Kidney epithelial cell (primary cell): ENCODE measurements at places on chromosomes 5 and 9. TPM values are rescaled to one million over a fixed set of nuclear protein-coding genes. Genes with fewer than 3 reads are reported as not detected.

The TTC16 gene
- not detected in 2 replicates for total RNA-seq

The KCNMB1 gene
- total RNA-seq, result 0.04 TPM in 1 of 2 replicates, not detected in the other

The DBH gene
- total RNA-seq, result not detected in 2 replicates

The ADAMTS12 gene
- 3.4 and 4.1 TPM in 2 replicates for total RNA-seq

The GMCL2 gene
- not detected in 2 replicates for total RNA-seq

The ARSI gene
- 2.4 TPM in 2 replicates for total RNA-seq

The GLRA1 gene
- not detected in 2 replicates for total RNA-seq

The CDKN2A gene
- 1.7 and 3.6 TPM in 2 replicates for total RNA-seq

The SPATA31C1 gene
- total RNA-seq, result not detected in 2 replicates

The FOXD4L3 gene
- not detected in 2 replicates for total RNA-seq

The CNOT8 gene
- total RNA-seq, result 82.5 and 92.4 TPM in 2 replicates

The CFAP90 gene
- total RNA-seq, result 0.34 TPM in 1 of 2 replicates, not detected in the other

The C5orf52 gene
- total RNA-seq, result not detected in 2 replicates

The DRD1 gene
- total RNA-seq, result 0.07 TPM in 1 of 2 replicates, not detected in the other

The C9orf72 gene
- 10.2 and 11.2 TPM in 2 replicates for total RNA-seq

The SHC3 gene
- total RNA-seq, result 2.9 and 5.1 TPM in 2 replicates

The PRSS3 gene
- 1.1 and 5.1 TPM in 2 replicates for total RNA-seq

The KIF12 gene
- 13.8 and 15.8 TPM in 2 replicates for total RNA-seq

The ARL14EPL gene
- not detected in 2 replicates for total RNA-seq

The ANKRD18B gene
- 2.1 and 3.8 TPM in 2 replicates for total RNA-seq

The NELFB gene
- total RNA-seq, result 47.3 and 67.0 TPM in 2 replicates

The FBP2 gene
- not detected in 2 replicates for total RNA-seq

The ABO gene
- 1.8 TPM in 2 replicates for total RNA-seq

The BARX1 gene
- total RNA-seq, result not detected in 2 replicates

The IER5L gene
- 51.8 and 60.4 TPM in 2 replicates for total RNA-seq

The DMRTA1 gene
- 0.92 and 1.1 TPM in 2 replicates for total RNA-seq

The ELOVL7 gene
- total RNA-seq, result 31.6 and 35.3 TPM in 2 replicates

The INSYN2B gene
- 0.07 and 0.17 TPM in 2 replicates for total RNA-seq

The SLC36A2 gene
- not detected in 2 replicates for total RNA-seq

The TAL2 gene
- total RNA-seq, result 0.33 TPM in 1 of 2 replicates, not detected in the other

The MEGF10 gene
- 0.96 and 1.3 TPM in 2 replicates for total RNA-seq

The POU5F2 gene
- 0.29 and 0.62 TPM in 2 replicates for total RNA-seq

The PCDHGB1 gene
- 1.6 and 1.7 TPM in 2 replicates for total RNA-seq

The DOCK8 gene
- total RNA-seq, result 2.6 and 3.8 TPM in 2 replicates

The NXNL2 gene
- total RNA-seq, result 0.55 and 4.3 TPM in 2 replicates

The MLLT3 gene
- total RNA-seq, result 16.2 and 32.4 TPM in 2 replicates

The ADRB2 gene
- 0.75 and 1.2 TPM in 2 replicates for total RNA-seq

The COL15A1 gene
- total RNA-seq, result 11.6 and 11.8 TPM in 2 replicates

The CDH6 gene
- total RNA-seq, result 66.2 and 71.7 TPM in 2 replicates

The SPTLC1 gene
- total RNA-seq, result 101 and 103 TPM in 2 replicates

The WDR38 gene
- total RNA-seq, result not detected in 2 replicates

The PLAC8L1 gene
- total RNA-seq, result not detected in 2 replicates

The LHX6 gene
- 0.07 and 0.84 TPM in 2 replicates for total RNA-seq

The ATG12 gene
- 23.9 and 35.1 TPM in 2 replicates for total RNA-seq

The ORM2 gene
- total RNA-seq, result not detected in 2 replicates

The ISL1 gene
- 0.17 TPM in 1 of 2 replicates, not detected in the other for total RNA-seq

The SLC46A2 gene
- not detected in 2 replicates for total RNA-seq
